ENCODE measurements at places on chromosomes 16 and 17. TPM values are rescaled to one million over a fixed set of nuclear protein-coding genes. Genes with fewer than 3 reads are reported as not detected.

DNA sequence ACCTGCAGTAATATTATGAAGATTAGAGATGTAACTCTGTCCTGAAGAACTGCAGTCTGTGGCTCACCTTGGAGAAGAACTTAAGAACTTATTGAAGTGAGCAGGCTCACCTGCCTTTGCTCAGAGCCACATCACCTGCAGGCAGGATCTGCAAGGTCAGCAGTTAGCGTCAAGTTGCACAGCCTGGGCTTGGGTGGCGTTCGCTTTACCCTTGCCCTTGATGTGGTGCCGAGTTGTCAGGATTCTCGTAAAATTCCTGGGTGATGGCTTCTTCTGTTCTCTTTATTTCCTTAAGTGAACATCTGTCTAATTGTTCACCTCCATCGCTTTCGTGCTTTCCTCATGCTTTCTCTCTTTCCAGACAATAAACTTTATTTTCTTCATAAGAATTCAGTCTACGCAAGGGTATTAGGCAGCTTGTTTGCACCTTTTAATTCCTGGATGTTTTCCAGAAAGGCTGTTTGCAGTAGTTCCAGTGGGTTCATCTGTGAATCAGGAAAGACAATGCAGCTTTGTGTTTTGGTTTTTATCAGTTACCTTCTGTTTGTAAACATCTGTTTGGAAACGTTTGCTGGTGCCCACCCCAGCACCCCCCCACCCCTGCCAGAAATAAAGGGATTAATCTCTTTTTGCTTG is 254.3 kb downstream of the WWOX start:
- DNase-seq, result no peak

DNA sequence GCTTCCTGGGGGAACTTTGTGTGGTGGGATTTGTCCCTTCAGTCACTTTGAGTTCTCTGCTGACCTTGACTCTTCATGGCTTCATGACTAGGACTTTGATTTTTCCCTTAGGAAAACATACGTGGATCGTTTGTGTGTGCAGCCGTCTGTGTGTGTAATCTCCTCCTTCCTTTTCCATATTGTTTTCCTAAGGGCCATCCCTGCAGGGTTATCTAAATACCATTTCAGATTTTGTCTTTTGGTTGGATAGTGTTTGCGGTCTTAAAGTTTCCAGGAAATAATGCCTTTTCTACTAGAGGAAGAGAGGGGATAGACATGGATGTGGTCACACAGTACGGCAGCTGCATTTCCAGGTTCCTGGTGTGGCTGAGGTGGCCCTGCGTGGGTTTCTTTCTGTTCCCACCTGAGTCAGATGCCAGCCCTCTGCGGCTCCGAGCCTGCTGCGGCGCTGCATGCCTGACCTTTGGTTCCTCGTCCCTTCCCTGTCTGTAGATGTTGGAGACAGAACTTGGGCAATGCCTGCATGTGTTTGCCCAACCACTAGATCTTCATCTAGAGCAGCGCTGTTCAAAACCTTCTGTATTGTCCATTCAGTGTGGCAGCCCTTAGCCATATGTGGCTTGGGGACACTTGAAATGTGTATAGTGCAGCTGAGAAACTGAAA is 72.0 kb upstream of the LGALS9 start:
- no peak for DNase-seq

The SDR42E2 gene
- total RNA-seq, result not detected

The ESRP2 gene
- total RNA-seq, result 88.6 TPM

The PIRT gene
- not detected for total RNA-seq

The MAF gene
- total RNA-seq, result 15.5 TPM

Data from progenitor cell of endocrine pancreas (in vitro differentiated cells).